ENCODE measurements at places on chromosomes 3 and 15.

GRCh38 chr3:38560996-38561717 lies 65.0 kb downstream of the EXOG start:
- DNase-seq = no peak

DNA sequence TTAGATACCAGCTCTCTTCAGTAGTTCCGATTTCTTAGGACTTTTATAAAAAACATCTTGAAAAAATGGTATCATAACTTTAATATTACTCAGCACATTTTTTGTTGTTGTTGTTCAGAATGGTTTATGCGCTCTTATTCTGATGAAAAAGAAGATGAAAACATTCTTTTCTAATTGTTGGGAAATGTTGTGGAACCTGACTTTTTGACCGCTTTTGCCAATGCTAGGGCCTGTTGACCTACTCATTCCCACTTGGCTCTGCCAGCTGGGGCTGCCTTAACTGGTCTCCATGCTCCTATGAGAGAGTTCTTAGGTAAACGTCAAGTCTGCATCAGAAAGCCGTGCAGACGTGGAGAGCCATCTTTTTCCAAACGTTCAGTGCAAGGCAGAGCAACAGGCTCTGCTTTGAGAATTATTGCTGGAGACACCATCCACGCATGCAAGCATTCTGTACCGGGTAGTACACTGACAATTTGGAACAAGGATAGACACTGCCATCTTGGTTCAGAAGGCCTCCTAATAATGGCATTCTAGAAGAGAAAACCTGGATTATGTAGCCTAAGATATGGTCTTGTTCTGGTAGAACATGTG lies 176.8 kb downstream of the GHSR start:
- DNase-seq = no peak

DNA sequence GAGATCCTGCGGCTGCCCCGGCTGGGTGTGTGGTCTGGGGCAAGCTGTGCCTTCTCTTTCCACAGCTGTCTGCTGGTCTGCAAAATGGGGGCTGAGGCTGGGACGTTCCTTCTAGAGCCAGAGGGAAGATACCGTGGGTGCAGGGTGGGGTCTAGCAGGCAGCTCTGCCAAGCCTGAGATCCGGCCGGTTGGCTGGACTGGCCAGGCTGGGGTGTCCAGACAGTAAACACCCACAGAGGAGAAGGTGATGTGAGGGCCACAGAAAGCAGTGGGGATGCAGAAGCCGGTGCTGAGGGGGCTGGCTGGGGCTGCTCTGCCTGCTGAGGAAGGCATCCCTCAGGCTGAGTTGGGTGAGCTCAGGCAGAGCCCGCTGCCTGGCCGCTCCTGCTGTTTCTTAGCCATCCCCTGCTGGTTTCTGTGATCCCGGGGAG lies 46.1 kb downstream of the FBLN2 start:
- no peak for DNase-seq

DNA sequence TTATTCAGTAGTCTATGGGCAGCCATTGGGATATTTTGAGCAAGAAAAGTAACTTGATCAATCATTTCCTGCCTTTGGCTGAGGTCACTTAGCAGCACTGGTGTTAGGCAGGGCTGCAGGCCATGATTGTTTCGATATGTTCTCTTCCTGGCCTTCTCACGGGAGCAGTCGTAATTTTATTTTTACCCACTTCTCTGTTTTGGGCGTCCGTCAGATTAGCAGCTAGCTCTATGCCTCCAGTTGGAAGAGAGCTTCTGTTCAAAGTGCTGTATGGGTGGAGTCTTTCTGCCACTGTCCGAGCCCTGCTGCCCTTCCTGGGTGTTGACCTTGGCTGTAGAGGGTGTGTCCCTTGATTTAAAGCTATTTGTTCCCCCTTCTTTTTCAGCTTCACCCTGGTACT lies 123.4 kb upstream of the ROPN1 start:
- no peak for DNase-seq

GRCh38 chr3:115388166-115388565 lies 235.1 kb upstream of the GAP43 start:
- no peak for DNase-seq

- DNase-seq = no peak
Observed at GRCh38 chr3:11019116-11019819, 26.7 kb downstream of the SLC6A1 start.

DNA sequence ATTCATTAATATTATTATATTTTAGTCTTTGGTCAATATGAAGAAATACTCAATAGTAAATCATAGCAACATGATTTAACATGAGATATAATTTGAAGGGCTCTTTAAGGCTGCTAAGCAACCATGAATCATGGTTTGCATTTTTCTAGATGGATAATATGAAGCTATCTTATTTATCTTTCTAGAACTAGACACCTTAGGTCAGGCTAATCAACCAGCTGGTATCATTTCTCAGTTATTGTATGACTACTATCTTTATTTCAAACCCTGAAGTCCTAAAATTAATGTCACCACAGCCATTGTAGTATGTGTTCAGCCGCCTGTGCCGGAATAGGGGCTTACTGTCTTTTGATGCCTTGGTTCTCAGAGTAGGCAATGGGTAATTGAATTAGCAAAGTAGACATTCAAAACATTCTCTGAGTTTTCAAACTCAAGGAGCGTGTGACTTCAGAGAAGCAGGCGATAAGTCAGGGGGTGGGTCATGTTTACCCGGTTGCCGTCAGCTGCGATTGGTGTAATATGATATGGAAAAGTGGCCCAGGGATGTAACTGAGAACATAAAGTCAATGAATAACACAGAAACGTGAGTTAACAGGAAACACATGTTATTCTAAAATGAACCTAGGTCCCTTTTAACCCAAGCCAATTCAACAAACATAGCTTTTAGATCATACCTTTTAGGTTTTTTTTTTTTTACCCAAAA lies 93.4 kb upstream of the CTDSPL start:
- DNase-seq = no peak

DNA sequence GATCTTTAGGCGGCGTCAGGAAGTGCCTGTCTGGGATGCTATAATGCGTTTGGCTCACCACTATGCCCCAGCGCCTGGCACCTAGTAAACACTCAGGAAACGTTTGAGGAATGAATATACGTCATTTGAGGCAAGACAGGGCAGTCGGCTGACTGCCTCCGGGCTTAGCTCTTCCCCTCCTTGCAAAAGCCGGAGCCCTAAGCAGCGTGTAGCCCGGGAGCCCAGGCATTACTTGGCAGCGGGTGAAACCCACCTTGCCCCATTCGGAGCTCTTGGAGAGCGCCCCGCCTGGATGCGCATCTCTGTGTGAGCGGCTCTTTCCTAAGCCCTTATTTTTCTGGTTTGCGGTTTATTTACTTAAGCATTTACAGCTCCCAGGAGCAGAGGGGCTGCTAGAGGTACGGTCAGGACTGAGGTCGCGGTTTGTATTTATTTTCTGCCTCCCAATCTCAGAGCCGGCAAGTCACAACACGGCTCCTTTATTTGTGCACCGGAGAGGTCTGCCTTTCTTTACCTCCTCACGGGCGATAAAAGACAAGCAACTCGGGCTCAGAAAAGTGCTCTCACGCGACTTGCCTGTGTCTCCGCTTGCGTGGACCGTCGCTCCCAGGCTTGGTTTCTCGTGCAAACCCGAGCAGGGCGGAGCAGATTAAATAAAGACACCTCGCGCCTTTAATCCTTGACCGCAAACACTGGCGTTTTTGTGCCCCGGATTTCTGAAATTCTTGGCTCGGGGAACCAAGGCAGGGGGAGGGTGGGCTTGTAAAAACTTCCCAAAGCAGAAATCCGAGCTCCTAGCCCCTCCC lies 737 bp upstream of the ITPR1 start:
- DNase-seq = no peak

GRCh38 chr15:91522605-91523332 lies 330.7 kb upstream of the SLCO3A1 start:
- DNase-seq = no peak

DNA sequence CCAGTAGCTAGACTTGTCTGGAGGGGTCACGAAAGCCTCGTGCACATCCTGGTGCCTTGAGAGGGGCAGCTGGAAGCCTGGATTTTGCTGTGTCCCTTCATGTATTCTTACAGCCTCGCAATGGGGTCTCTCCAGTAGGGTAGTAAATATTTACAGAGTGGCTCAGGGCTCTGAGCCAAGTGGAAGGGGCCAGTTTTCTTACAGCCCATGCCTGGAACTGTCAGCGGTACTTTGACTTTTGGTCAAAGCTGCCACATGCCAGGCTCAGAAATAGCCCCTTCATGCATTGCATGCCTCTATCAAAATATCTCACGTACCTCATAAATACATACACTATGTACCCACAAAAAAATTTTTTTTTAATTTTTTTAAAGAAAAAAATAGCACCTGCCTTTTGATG lies 119.2 kb downstream of the OSBPL10 start:
- DNase-seq = no peak

GRCh38 chr3:189512821-189513220 lies 118.4 kb upstream of the TP63 start:
- no peak for DNase-seq

GRCh38 chr3:177150970-177151627 lies 46.2 kb downstream of the TBL1XR1 start:
- no peak for DNase-seq

Data from GOT3 (cell line).